ENCODE measurements at places on chromosomes 3 and 15.

DNA sequence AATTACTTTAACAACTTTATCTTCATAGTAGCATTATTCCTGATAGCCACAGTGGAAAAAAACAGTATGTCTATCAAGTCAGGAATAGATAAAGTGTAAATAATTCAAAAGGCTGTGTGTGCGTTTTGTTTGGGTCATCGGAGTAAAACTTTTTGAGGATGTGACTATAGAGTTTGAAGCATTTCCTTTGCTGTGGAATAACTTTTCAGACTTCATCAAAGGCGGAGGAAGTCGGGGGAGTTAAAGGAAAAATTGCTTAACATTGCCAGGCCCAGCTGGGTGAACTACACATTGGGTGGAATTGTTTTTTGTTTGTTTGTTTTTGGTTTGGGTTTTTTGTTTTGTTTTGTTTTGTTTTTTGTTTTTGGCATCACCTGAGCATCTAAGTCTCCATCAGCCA lies 70.4 kb upstream of the CRTC3 start:
- DNase-seq = no peak

DNA sequence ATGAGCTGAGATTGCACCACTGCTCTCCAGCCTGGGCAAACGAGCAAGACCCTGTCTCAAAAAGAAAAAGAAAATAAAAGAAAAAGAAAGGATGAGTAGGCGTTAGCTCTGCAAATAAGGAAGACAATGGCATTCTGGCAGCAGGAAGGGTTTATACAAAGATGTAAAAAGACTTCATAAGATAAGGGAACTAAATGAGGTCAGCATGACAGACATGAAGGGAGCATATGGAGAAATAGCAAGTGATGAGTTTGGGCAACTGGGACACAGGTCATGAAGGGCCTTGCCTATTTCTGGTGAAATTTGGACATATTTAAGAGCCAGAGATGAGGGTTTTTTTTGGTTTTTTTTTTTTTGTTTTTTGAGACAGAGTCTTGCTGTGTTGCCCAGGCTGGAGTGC lies 24.5 kb downstream of the TMEM266 start:
- no peak for DNase-seq

GRCh38 chr3:162960269-162960668 lies 1463.7 kb downstream of the OTOL1 start:
- no peak for DNase-seq

DNA sequence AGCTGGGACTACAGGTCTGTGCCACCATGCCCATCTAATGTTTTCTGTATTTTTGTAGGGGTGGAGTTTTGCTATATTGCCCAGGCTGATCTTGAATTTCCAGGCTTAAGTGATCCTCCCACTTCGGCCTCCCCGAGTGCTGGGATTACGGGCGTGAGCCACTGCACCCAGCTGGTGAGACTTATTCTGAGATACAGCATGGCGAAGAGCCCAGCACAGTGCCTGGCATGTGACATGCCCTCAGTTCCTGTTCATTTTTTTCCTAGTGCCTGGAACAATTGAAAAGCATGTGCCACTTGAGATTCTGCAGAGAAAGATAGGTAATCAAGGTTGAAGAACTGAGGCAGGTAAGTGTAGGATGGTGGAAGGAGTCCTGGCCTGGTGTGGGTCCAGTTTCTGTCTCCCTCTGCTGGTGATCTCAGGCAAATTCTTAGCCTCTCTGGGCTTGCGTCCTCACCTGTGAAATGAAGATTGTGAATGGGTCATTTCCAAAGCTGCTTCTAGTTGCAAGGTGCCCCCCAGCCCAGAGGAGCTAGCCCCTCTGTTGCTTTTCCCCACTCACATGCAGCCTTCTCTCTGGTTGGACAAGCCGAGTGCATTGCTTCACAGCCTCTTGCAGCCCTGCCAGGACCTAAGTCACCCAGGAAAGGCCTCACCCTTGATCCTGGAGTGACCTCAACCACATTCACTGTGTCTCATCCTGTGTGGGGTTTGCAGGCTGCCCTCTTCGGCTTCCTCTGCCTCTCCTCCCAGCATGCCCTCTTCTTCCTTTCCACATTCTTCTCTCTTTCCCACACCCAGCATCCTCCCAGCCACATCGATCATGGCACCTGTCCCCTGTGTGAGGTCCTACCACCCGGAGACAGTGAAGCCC lies 4.3 kb upstream of the RHCG start:
- no peak for DNase-seq

DNA sequence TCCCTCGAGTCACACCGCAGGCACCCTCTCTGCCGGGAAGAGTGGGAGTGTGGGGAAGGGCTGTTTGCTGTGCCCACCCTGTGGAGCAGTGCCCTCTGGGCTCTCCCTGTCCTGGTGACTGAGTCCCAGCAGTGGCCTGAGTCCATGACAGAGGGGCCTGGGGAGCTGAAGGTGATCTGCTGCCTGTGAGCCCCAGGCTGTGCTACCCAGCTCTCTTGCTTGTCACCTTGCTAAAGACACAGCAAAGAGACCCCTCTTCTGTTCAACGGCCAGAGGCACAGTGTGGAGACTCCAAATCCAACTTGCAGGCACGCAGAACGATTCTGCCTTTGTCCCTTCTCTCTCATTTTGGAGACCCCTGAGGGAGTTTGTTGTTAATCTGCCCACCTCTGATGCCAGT lies 232.6 kb downstream of the OPA1 start:
- no peak for DNase-seq

DNA sequence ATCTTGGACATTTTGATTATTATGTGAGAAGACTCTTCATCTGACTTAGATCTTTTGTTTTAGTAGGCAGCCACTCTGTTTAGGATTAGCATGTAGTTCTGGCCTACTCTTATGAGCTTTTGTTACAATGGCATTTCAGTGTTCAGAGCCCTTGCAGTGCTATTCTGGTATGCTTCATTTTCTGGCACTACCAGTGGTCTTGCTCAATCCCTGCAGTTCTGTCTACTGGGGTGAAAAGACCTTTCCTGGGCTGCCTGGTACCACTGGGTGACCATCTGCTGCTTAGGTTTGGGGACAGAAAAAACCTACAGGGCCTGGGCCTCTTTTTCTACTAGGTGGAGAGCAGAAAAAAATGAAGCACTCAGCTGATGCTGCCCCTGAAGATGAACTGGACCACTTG lies 42.5 kb downstream of the IL16 start:
- no peak for DNase-seq

- no peak for DNase-seq
These were observed 55.8 kb downstream of the TBL1XR1 start for GRCh38 chr3:177141471-177141870.

DNA sequence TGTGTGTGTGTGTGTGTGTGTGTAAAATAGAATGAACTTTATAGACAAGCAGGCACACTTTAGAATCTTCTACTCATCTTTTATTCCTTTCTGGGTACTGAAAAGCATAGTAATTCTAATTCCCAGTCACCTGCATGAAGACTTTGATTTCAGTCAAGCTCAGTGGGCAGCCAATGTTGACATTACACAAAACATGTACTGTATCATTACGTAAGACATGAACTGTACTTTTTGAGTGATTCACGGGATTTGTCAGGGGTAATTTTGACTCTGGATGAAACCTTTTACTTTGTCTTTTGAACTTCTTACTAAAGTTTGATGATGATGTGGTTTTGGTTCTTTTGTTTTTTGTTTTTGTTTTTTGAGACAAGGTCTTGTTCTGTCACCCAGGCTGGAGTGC lies 38.8 kb downstream of the PTPRG start:
- no peak for DNase-seq

DNA sequence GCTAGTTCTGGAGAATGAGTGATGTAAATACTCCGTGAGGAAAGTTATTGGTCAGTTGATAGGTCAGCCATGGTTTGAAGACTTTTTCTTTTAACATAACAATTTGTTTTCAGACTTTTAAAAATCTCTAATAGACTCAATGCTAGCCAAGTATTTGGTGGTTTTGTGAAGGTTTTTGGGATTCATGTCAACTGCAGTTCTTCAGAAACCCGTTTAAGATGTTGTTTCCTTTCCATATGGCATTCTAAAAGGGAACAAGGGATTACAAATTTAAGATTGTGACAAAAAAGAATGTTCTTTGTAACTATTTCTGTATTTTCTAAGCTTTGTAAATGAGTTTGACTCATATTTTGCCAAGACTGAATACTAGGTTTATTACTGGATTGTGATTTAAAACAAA lies 281.7 kb upstream of the COL8A1 start:
- DNase-seq = no peak

GRCh38 chr3:152349392-152349791 lies 80.7 kb downstream of the MBNL1 start:
- no peak for DNase-seq

- DNase-seq = no peak
These were observed 149.5 kb downstream of the NLGN1 start for GRCh38 chr3:173547070-173547469.

- no peak for DNase-seq
These were observed 1198.0 kb downstream of the ROBO1 start for GRCh38 chr3:78569804-78570203.

- no peak for DNase-seq
These were observed 548.9 kb downstream of the NTRK3 start for GRCh38 chr15:87707566-87708130.

DNA sequence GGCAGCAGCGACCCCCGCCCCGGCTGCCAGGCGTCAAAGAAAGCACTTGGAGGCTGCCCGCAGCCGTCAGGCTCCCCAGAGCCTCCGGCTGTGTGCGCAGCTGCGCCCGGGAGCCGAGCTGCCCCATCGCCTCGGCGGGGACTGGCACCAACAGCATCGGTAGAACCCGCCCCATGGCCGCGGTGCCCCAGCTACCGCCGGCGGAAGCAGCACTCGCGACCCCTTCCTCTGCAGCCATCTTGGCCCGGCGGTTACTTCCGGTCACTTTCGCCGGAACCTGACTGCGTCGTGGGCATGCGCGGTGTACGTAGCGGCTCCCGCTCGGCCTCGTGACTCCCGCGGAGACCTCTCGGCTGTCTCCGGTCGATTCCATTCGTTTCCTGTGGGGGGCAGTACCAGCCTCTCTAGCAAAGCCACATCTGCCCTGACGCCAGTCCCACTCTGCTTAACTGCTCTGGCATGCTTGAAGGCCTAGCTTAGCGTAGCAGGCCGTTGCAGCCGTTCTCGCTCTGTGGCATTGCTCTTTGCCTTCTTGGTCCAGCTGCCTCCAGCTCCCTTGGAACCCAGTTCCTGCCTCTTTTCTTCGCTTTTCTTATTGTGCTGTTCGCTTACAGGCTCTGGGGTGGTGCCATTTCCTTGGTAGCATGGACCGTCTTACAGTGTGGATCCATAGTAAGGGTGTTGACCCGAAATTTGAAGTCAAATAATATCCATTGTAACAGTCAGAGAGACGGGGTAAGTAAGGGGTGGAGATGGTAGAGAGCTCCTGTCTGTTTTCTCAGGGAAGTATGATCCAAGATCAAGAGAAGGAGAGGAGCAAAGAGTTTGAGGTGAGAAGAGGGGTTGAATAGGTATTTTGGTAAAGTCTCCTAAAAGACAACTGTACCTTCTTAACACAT lies at the start of gene SPG11:
Gene SPG11, minus strand, starts transcription at position 253 of the 899 bp plus-strand sequence. Its CDS starts 15 bp downstream, at position 238.
- DNase-seq = peak; percentile 97

DNA sequence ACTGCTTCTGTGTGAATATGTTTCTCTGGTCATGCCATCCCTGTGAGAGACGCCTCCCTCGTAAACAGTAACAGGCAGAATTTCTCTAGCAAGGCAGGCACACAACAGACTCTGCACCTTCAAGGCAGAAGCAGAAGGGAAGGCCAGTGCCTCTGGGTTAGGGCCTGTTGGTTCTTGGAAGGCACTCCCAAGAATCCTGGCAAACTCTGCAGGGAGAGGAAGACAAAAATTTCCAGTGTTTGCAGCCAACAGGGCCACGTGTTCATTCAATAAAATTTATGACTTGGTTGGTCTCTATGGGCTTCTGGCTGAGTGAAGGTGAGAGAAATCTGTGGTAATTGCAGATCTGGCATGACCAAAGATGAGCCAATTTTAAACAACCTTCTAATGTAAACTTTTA lies 39.3 kb downstream of the NFKBIZ start:
- DNase-seq = no peak

GRCh38 chr3:113662824-113663223 lies 33.6 kb downstream of the USF3 start:
- no peak for DNase-seq

GRCh38 chr3:27978440-27978839 lies 256.3 kb upstream of the EOMES start:
- DNase-seq = no peak

DNA sequence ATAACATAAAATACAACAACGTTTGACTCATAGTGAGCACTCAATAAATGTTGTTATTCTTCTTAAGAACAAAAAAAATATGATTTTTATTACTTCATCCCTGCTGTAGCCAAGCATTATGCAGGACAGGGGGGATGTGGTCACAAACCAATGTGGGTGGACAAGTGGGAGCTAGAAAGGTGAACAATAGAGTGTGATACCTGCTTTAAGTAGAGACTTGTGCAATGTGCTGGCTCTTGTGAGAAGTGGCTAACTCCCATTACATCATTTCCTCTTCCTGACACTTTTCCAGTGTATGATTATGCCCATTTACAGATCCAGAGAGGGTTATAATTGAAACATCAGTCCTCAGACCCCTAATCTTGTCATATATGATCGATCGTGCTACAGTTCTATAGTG lies 193.6 kb downstream of the UBE2E2 start:
- no peak for DNase-seq

- no peak for DNase-seq
These were observed 52.8 kb downstream of the PLXNA1 start for GRCh38 chr3:127035677-127036076.

- DNase-seq = no peak
These were observed 176.2 kb downstream of the AKAP13 start for GRCh38 chr15:85556618-85556895.

DNA sequence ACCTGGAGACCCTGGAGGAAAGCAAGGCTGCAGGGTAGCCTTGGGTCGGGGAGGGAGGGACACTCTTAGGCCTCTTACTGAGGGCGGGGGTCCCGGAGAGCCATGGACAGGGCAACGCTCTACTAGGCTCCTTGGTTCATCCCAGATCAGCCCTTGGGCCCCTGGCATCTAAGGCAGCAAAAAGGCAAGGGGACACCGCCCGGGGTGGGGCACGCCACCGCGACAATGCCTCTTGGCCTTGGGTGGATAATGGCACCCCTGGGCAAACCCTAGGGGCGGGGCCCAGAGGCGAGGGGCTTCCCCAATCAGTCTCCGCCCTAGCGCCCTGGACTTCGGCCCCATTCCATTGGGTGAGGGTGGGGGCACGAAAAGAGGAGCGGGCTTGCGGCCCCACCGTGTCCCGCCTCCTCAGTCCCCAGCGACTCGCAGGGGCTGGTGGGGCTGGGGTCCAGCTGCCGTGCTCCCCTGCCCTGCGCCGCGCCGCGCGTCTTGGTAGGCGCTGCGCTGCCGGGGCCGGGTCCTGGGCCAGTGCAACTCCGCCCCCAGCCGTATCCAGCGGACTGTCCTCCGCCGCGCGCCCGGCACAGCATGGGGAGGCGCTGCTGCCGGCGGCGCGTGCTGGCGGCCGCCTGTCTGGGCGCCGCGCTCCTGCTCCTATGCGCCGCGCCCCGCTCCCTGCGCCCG lies at the start of gene CHST13:
Gene CHST13, plus strand, starts transcription at position 411 of the 684 bp plus-strand sequence. Its CDS starts 178 bp downstream, at position 589.
- no peak for DNase-seq

- no peak for DNase-seq
These were observed 65.6 kb upstream of the IQSEC1 start for GRCh38 chr3:13138833-13139145.

DNA sequence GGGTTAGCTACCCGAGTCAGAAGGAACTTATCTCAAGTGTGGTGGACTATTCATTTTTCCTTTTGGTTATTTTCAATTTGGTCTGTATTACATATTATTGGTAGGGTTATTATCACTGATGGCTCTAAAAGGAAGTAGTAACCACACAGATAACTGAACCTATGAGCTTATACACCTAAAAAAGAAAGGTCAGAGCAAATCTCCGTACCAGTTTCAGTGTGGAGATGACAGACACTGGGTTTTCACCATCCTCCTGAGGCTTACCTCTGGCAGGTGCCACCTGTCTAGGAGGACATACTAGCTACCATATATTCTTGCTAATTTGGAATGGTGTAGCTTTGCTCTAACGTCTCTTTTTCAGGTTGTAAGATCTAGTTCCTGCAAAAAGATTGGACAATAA lies 10.2 kb downstream of the GAP43 start:
- no peak for DNase-seq
